NCI-H187 (cell line): ENCODE measurements at places on chromosomes 11 and 22.

DNA sequence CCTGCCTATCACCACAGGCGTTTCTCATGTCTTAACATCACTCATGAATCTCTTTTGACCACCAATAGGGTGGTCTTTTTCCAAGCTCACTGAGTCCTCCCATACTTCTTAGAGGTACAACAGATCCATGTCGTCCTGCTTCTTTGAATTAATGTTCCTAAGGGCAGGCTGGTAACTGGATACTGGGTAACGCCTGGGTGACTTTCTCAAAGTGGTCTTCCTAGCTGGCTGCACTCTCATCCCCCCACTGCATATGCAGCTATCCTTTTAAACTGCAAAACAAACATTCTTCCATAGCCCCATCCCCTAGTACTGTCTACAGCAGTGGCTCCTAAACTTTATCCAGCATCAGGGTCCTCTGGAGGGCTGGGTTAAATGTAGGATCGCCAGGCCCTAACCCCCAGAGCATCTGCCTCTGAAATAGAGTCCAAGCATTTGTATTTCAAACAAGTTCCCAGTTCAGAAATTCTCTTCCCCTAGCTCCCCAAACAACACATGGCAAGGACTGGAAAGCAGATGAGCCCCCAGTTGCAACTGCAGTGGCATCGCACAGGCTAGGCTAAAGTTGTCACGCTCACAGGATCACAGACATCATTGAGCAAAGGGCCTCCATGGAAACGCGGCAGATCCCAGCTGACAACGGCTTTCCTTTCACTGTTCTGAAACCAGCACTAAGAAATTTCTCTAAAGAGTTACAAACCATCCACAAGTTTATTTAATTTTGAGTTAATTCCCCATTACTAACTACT is 204.9 kb downstream of the LARGE1 start:
- DNase-seq = no peak

GRCh38 chr11:279966-280705 is 1.9 kb downstream of the NLRP6 start:
- no peak for DNase-seq

DNA sequence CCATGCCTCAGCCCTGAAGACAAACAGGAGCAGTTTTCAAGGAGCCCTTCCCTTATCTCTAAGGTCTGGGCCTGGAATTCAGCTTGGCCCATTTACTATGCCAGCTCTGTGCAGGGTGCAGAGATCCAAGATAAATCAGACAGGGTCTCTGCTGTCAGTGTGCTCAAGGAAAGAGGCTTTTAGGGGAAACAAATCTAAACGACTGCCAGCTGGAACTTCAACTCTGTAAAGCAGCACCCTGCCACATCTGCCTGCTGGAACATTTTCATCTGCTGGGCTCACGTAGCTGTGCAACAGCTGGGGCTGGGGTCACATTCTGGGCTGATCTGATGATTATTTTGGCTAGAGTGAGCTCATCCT is 19.8 kb upstream of the EHF start:
- no peak for DNase-seq

DNA sequence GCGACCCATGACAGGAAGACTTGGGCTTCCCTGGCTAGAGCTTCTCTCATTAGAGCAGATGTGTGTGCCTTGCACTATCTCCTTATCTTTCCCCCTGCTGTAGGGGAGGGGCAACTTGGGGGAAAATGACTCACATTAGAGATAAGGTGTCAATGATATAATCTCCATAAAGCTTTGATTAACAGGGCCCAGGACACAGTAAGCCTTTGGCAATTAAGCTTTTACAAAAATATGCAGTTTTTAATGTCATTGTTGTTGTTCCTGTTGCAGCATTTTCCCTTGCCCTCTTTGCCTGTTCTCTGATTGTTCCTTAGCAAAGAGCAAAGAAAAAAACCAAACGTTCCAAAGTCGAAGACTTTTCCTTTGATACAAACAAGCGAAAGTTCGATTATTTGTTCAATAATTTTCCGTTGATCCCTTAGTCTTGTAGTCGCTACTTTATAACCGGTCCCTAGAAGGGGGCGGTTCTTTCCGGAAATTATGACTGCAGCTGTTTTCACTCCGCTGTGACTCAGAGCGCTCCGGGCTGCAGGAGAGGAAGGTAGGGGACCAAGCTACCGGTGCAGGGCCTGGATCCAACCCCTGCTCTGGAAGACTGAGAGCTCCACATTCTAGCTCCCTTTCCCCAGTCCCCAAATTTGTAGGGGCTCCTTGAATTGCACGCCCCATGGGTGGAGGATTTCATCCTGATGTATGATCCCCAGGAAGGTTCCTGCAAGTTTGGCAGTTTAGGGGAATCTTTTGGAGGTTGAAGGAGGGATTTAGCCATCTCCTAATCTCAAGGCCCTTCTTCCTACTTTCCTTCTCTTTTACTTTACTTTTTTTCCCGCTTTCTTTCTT is at the start of gene VWA5A:
Gene VWA5A, plus strand, starts transcription at position 509 of the 840 bp plus-strand sequence. CDS start 2,062 bp downstream, outside the sequence.
- DNase-seq = no peak

- no peak for DNase-seq
Observed at GRCh38 chr11:112777283-112777751, 183.9 kb upstream of the NCAM1 start.

DNA sequence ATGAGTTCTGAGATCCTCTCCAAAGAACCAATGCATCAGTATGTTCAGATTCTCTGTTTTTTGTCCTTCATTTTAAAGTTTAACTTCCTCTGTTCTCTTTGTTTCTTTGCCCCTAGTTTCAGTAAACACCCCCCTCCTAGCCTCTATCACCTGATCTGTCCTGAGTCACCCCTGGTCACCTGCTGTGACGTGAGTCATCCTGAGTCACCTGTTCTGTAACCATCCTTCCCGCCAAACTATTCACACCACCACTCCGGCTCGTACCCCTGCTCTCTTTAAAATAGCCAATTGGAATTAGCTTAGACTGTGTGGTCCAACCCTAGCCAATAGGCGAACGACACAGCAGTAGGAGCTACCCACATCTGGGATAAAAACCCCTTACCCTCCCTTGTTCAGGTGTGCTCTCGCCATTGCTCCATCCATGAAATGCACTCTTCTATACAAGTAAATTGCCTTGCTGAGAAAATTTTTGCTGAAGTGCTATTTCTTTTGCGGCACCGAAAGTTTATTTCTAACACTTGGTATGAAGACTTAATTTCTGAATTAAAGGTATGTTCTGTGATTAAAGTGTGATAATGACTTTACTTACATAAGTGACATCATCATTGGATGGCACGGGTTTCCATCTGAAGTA is 318.4 kb downstream of the AASDHPPT start:
- DNase-seq = no peak

DNA sequence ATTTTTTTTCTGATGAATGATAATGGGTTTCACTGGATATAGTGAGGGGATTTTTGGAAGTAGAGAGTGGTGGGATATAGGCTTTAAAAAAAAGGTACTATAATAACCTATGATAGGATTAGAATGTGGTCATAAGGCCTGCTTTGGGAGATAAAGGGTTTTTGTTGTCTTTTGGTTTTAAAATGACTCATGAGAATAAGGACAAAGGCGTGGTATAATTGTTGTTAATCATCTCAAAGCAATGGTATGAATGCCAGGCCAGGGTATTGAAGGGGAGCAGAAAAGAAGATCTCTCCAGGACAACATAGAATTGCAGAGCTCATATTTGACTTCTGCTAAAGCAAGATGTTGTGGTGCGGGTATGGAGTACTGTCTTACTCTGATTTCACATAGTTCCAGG is 579.4 kb downstream of the JRKL start:
- no peak for DNase-seq

DNA sequence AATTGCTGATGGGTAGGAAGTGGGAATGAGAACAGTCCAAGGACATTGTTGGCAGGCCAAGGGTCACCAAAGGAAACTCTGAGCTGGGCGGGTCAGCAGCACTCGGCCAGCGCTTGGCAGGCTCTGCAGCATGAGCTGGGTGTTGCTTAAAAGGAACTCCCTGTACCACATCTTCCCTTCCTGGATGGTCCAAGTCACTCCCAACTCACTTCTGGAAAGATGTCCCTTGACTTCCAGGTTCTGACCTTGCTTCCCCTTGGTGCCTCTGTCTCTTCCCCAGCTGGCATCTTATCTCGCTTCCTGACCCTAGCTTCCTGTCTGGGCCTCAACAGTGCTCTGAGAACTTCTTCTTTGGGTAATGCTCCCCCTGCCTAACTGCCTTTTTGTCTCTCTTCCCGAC is 24.8 kb upstream of the SWAP70 start:
- no peak for DNase-seq

- DNase-seq = no peak
Observed at GRCh38 chr11:96524475-96524874, 134.7 kb downstream of the JRKL start.

GRCh38 chr11:45213316-45213665 is 66.9 kb downstream of the PRDM11 start:
- DNase-seq = no peak

DNA sequence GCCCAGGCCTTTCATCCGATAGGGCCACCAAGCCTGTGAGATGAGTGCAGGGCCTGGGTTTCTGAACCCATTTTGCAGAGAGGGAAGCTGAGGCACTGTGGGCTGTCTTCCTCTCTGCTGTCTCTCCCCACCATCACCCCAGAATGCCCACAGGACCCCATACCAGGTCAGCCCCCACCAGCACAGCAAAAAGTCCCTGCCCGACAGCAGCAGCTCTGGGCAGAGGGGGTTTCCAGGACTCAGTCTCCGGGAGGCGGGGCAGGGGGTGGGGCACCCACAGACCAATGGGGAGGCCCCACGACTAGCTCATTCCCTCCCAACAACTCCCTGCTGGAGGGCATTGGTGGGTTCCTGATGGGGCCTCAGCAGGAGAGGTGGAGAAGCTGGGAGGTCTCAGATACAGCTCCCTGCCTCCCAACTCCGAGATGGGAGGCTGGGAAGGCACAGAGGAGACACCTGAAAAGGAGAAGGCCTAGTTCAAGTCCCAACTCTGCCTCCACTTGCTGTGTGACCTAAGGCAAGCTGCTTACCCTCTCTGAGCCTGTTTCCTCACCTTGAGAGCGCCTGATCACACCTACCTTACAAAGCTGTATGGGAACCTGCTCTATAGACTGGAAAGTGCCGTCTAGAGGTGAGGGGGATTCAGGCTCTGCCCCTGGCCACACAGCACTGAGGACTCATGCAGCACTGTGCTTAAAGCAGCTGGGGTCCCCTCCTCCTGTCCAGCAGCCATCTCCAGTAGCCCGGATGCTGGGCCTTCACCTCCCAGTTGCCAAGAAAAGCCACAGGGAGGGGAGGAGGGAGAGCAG is 3.5 kb downstream of the CBX7 start:
- no peak for DNase-seq

DNA sequence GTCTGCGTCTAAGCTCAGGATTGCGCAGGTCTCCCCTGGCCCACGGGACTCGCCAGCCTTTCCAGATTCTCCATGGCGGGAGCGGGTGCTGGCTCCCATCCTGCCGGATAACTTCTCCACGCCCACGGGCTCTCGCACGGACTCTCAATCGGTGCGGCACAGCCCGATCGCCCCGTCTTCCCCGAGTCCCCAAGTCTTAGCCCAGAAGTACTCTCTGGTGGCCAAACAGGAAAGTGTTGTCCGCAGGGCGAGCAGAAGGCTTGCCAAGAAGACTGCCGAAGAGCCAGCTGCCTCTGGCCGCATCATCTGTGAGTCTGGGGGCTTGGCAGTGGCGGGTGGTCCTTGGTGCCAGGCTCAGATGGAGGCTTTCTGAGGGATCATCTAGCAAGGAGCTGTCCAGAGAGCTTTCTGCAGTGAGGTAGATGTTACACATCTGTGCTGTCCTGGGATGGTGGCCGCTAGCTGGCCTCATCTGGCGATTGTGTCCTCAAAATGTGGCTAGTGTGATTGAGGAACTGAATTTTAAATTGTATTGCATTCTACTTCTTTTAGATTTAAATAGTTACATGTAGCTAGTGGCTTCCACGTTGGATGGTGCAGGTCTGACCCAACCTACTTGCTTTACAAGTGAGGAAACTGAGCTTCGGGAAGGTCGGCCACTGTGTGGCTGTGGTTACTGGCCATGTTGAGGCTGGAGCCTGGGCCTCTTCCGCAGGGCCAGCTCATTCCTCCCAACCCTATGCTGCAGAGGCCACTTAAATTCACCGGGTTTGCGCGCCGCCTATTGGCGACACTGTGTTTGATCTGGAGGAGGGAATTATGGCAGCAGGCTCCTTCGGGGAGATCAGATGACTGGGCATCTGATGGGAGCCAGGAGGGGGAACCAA is 6.7 kb downstream of the INCENP start:
- no peak for DNase-seq

DNA sequence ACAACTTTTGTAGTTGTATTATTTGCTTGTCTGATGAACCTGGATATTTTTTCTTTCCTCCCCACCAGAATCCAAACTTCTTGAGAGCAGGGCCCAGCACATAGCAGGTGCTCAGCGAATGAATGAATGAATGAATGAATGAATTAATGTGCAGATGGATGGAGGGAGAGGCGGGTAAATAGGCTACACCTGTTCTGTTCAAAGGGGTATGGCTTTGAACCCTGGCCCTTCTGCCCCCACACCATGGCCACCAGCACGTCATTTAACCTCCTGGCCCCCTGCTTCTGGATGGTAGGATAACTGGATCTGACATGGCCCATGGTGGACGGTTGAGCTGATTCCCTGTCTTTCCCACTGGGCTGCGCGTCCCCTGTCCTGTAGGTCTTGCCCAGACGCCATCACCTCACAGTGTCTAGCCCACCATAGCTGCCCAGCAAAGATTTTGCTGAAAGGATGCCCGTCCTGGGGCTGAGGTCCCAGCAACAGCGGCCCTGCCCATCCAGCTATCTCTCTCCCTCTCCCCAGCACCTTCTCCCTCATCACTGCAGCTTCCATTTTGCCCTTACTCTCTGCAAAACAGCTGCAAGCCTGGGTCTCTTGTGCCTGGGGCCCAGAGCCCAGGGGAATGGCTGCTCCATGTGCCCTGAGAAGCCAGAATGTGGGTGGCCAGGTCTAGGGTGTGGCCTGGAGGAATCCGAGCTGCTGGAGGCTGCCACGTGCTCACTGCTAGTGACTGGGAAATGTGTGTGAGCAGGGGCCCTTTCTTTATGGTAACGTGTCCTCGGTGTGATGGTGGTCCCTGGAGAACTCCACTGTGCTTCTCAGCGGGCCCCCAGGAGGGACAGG is 49.3 kb upstream of the LINC01488 start:
- no peak for DNase-seq

DNA sequence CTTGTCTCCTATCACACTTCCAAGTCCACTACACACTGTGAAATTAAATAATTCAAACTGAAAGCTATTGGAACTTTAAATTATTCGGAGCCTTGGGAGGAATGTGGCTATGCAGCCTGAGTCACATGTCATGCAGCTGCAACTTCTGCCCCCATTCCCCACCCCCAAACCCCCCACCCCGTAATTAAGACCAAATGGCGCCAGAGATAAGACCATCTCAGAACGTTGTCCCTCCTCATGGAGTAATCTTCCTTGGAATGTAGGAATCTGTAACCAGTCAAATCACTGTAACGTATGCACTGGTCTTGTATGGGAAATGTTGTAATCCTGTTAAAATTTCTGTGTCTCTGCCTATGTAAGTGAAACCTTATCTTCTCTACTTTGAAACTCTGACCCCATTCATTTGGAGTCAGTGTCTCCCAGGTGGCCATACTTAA is 37.0 kb downstream of the GAB2 start:
- DNase-seq = no peak
